ENCODE measurements at places on chromosomes 13 and 19. TPM values are rescaled to one million over a fixed set of nuclear protein-coding genes. Genes with fewer than 3 reads are reported as not detected.

Gene TMEM221
- not detected for total RNA-seq

DNA sequence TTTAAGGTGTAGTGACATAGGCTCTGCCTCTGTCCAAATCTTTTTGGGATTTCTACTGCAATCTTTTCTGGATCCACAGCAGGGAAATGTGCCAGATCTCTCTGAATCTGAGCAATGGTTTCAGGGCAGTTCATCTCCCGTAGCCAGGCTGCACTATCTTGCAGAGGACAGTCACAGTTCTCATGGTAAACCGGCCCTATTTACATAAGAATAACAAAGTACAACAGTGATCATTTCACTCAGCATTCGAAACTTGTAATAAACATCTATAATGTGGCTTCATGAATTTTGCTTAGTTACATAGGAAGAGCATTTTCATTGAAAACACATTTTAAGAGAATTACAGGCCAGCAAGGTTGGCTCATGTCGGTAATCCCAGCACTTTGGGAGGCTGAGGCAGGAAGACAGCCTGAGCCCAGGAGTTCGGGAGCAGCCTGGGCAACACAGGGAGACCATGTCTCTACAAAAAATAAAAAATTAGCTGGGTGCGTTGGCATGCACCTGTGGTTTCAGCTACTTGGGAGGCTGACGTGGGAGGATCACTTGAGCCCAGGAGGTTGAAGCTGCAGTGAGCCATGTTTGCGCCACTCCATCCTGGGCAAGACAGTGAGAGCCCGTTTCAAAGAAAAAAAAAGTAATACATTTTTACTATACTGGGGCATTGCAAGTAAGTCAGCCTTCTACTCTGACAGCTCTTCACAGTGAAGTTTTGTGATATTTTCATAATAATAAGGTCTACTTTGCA is 5.0 kb downstream of the POGLUT2 start:
- no peak for DNase-seq

Gene RFXAP
- total RNA-seq: 7.0 TPM

DNA sequence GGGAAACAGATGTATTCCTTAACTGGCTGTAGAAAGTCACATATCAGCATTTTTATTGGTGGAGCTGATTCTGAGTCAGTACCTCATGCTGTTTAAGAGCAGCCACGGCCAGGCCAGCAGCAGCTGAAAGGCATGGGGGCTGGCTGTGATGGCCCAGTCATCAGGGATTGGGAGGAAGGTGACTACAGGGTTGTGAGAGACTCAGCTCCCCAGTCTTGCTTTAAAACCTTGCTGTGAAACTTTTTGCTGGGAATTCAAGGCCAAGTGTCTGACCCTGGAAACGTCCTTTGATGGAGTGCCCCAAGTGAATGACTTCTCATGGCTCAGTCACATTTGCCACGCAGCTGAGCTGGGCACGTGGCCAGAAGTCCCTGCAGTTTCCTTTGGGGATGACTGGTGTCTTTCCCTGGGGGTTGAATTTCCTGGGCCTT is 39.1 kb upstream of the RNF113B start:
- no peak for DNase-seq

DNA sequence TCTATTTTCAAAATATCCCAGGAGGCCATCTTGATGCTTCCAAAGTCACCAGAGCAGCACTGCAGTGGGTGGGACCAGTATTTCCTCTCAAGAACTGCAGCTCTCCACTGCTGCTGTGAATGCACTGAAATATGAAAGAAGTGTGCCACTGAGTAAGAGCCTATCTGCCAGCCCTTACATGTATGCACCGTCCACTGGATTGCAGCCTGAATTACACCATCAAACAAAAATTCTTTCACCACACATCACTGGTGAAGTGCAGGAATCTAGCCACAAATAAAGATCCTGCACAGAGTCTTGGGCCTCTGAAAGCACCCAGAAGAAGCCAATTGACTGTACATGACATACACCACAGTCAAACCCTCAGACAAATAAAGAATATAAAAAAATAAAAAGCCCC is 249.0 kb downstream of the LHFPL6 start:
- DNase-seq: no peak

DNA sequence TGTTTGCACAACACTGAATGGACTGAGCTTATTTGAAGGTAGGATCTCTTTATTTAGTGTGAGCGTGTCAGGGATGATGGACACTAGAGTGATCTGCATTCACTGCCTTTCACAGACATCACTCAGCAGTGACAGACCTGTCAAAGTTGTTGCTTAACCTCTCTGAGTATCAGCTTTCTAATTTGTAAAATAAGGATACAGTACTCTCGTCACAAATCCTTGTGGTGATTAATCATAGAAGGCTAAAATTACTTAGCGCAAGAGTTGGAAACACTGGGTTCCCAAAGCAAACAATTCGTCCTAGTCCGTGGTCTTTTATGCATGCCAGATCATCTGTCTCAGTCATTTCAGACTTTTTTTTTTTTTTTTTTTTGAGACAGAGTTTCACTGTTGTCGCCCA is 16.6 kb downstream of the CARD8 start:
- DNase-seq: no peak

GRCh38 chr19:31659897-31660210 is 310.6 kb upstream of the TSHZ3 start:
- DNase-seq: no peak

- no peak for DNase-seq
Observed at GRCh38 chr13:101785858-101786257, 333.4 kb downstream of the ITGBL1 start.

- no peak for DNase-seq
Observed at GRCh38 chr13:30776661-30777060, 41.3 kb downstream of the ALOX5AP start.

DNA sequence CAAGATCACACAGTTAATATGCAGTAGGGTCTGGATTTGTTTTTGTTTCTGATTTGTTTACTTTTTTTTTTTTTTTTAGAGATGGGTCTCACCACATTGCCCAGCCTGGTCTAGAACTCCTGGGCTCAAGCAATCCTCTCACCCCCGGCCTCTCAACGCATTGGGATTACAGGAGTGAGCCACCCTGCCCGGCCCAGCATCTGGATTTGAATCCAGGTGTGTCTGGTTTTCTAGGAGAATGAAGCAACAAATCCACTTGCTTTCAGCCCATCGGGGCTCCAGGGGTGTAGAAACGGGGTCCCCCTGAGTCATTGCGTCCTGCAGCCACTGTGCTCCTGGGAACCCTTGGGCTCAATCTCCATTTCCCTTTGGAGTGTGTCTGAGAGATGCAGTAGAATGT is 6.6 kb downstream of the CACNG8 start:
- DNase-seq: no peak

DNA sequence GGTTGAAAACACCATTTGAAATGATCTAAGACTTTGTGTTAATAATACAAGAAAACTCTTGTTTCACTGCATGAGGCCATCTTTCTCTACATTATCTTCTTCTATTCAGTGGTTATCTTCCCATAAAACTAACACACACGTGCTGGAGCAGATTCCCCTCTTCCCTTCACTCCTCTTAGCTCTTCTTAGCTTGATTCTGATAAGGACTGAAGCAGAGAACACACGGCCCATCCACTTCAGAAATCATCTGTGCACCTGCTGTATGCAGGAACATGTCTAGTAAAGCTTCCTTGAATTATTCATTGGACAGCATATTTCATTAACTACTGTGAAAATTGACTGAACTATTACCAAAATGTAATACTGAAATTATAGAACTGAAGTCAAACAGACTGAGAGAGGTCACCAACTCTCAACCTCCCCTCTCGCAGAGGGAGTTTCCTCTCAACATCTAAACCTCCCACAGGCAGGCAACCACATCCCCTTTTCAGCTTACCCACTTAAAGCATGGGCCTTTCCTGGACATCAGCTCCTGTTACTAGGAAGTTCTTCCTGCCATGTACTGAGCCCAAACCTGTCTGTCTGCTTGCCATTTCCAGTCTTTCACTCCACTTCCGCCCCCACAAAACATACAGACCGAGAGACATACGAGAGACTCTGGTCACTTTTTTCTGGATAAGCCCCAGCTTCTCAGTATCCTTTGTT is 113.9 kb downstream of the CRYL1 start:
- DNase-seq: no peak

DNA sequence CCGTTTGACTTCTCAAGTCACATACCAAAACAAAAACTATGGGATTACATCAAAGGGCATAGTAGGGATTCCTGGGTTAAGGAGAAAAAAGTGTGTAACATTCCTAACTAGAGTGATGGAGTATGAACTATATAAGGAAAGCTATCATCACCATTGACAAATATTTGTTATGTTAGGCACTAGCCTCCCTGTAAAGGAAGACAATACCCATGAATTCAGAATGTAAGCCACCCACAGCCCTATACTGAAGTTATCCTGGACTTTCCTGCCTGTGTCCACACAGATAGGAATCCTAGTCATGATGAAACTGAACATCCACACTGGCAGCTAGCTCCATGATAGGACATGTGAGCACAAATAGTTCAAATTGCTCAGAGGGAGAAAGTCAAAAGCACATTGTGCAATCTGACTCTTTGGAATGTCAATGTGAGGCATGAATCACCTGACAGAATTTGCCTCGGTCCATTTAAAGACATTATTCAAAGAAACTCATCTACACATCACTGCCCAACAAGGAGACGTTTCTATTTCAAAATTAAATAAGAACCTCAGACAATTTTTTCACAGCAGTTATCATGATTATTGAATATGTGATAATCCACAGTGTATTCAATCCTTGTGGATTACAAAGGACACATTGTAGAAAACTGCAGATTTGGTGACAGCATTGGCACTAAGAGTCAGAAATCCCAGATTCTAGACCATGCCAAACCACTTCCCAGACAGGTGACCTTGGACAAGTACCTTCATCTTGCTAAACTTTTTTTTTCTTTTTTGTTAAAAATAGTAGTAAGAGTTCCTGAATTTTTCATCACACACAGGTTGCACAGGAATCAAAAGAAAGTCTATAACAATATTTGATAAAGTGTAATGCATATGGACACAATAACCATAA is 529.3 kb downstream of the IRS2 start:
- no peak for DNase-seq

- DNase-seq: no peak
Observed at GRCh38 chr19:16892436-16892835, 3.6 kb downstream of the F2RL3 start.

Gene ACP5
- total RNA-seq: 0.85 TPM

DNA sequence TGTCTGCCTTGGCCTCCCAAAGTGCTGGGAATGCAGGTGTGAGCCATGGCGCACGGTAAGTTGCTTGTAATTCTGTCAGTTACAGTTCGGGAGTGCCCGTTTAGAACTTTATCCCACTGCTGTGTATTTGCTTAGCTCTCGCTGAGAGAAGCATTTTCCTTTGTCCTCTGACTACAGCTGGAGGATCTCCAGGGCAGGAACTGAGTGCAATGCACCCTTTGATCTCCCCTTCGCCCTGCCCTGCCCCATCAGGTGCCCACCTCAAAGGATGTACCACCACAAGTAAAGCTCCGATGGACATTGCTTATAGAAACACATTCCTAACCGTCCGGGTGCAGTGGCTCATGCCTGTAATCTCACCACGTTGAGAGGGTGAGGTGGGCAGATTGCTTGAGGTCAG is 6.5 kb downstream of the BRME1 start:
- no peak for DNase-seq

DNA sequence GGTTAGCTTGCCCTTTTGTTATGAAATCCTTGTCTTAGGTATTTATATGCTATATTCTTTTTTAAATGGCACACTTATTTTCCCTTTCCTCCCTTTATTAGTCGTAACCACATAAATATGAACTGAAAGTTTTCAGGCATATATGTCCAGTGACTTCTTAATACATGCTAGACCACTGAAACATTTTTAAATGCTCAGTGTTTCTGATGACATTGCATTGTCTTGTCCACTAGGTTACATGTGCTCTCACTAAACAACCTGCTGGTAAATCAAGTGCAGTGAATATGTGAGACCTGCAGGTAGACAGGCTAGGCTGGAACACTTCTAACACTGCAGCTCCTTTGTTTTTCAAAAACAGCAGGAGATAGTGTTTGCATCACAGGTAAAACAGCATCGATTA is 332.6 kb upstream of the DACH1 start:
- no peak for DNase-seq

- DNase-seq: peak; percentile 79
Observed at GRCh38 chr19:47427241-47428176, 8.2 kb upstream of the MEIS3 start.

DNA sequence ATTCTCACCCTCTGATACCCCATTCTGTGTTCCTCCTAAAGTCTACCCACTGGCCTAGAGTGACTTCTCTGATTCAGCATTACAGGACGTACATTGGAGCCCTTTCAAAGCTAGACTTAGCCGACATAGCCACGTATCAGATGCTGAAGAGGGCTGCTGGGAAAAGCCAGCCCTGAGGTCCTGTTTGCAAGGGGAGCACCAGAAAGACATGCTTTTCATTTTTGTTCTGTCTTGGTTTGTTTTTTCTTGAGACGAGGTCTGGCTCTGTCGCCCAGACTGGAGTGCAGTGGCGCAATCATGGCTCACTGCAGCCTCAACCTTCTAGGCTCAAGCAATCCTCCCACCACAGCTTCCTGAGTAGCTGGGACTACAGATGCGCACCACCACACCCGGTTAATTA is 6.3 kb upstream of the ZSWIM4 start:
- no peak for DNase-seq

Gene ZNF724
- total RNA-seq: 1.8 TPM

DNA sequence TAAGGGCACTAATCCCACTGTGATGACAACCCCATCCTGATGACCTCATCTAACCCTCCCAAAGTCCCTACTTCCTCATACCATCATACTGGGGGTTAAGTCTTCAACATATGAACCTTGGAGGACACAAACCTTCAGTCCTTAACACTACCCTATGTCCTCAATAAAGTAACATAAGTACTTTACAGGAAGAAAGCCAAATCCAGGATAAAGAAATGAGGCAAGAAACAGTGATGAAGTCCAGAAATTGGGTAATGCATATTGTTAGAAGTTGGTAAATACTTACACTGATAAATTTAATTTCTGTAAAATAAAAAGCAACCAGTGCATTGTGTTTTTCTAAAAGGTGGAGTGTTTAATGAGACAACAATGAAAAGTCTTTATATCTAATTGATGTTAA is 284.8 kb upstream of the SOX21 start:
- DNase-seq: no peak

GRCh38 chr13:72823081-72823480 is 41.1 kb downstream of the PIBF1 start:
- no peak for DNase-seq

GRCh38 chr13:91719033-91719432 is 320.6 kb downstream of the GPC5 start:
- DNase-seq: no peak

Gene ZNF418
- total RNA-seq: 0.29 TPM

DNA sequence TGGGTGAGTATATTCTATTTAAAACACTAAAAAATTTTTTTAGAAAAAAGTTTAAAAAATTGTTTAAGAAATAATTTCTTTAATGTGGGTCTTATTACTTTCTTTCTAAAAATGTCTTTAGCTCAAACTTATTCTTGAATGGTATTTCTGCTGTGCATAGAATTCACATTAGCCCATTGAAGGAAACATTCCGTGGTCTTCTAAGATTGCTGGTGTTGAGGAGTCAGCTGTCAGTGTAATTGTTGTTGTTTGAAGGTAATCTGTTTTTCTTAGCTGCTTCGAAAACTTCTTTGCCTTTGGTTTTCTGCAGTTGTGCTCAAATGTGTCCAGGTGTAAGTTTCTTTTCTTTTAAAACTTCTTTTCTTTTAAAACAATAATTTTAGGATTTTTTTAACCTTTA is 85.4 kb upstream of the KLF12 start:
- no peak for DNase-seq

GRCh38 chr19:44576843-44577565 is 36.4 kb upstream of the IGSF23 start:
- peak; percentile 66 for DNase-seq

Gene SIGLECL1
- total RNA-seq: not detected
